ENCODE measurements at places on chromosomes 12 and 14.

DNA sequence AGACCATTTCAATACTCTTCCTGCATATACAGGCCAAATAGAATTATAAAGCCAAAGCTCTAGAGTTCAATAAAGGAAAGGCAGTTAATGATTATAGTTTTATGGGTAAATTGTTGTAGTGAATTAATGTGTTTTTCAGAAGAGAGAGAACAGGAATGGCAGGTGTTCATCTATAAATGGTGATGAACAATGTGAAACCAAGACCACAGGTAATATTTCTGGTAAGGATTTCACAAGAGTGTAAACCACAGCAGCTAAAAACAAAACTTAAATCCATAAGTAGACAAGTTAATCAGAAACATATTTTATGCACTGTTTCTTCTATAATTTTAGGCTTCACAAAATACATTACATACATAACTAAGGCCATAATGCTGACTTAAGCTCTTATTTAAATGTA, 204.4 kb downstream of the SYT1 start:
- no peak for DNase-seq

GRCh38 chr14:88029500-88029899, 24.6 kb downstream of the GPR65 start:
- DNase-seq: peak; percentile 47

- DNase-seq: no peak
These were observed 81.9 kb downstream of the BMP4 start for GRCh38 chr14:53874704-53875103.

- DNase-seq: no peak
These were observed 4.3 kb downstream of the KLRC4 start for GRCh38 chr12:10405294-10405693.

GRCh38 chr14:46399049-46399448, 252.5 kb downstream of the RPL10L start:
- DNase-seq: no peak

DNA sequence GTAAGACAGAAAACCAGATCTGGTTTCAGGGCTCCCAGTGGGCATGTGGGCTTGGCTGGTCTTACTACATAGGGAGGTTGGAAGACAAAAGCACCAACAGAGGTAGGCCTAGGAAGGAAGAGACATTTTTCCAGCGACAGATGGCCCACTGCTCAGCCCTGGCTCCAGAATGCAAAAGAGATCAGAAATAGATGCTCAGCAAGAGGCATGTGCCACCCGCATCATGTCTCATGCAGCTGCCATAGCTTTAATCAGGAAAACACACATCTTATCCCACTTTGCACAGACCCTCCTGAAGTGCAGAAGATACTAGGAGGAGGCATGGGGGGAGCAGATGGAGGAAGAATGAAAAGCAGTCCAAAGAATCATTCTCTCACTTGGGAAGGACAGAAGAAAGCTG, 25.3 kb downstream of the VASH1 start:
- DNase-seq: no peak

GRCh38 chr14:54866588-54866987, 36.0 kb downstream of the GCH1 start:
- no peak for DNase-seq

All from activated CD4-positive, alpha-beta T cell treated with anti-CD3 and anti-CD28 coated beads, Interleukin-2, amount 50 U/mL, for 16 hours (primary cell).